GM23338 (cell line): ENCODE measurements at places on chromosomes 12 and 14. TPM values are rescaled to one million over a fixed set of nuclear protein-coding genes. Genes with fewer than 3 reads are reported as not detected.

GALNT9 gene
- polyA plus RNA-seq = 0.81 and 0.90 TPM in 2 replicates

OVCH1 gene
- not detected in 2 replicates for polyA plus RNA-seq

ASIC1 gene
- 0.47 and 0.76 TPM in 2 replicates for polyA plus RNA-seq

GLI1 gene
- polyA plus RNA-seq = 4.8 and 5.6 TPM in 2 replicates

OSGEP gene
- 29.0 and 35.1 TPM in 2 replicates for polyA plus RNA-seq

POTEG gene
- polyA plus RNA-seq = not detected in 2 replicates

IFI27L2 gene
- polyA plus RNA-seq = 38.5 and 49.9 TPM in 2 replicates

SLCO1B1 gene
- polyA plus RNA-seq = 0.31 and 0.50 TPM in 2 replicates

KLRK1 gene
- polyA plus RNA-seq = not detected in 2 replicates
